Lung (tissue), 17 donors: ENCODE measurements at places on chromosomes 3 and 15. TPM values are rescaled to one million over a fixed set of nuclear protein-coding genes. Genes with fewer than 3 reads are reported as not detected.

GPR160 gene
- 18.7 TPM for total RNA-seq

RAMAC gene
- total RNA-seq: 28.6 TPM

DAZL gene
- total RNA-seq: 0.09 TPM

SH2D7 gene
- total RNA-seq: not detected
